OCI-M1 (cell line): ENCODE measurements at places on chromosomes 2 and 18.

DNA sequence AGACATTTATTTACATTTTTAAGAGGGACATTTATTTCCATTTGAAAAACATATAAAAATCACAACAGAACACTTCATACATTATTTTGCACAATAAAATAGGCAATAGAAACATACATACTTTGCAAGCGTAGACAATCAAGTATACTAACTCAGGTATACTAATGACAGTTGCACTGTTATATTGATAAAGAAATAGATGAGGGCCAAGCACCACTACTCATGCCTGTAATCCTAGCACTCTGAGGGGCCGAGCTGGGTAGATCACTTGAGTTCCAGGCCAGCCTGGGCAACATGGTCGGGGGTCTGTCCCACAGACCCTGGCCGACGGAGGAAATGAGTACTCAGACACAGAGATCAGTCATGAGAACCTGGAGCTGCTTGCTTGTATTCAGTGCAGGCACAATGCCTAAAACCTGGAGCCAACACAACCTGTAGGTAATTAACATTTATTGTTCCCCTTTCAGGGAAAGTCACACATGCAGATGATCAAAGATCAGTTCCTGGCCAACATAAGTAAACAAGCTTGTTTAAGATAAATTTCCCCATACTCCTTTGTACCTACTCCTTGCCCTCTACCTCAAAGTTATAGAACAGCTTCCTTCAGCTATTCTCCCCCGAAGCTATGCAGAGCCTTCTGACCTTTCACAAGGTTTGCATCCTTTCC, 1960.2 kb downstream of the SUCLG1 start:
- DNase-seq = no peak

GRCh38 chr2:118430510-118431164, 342.4 kb downstream of the INSIG2 start:
- no peak for DNase-seq

DNA sequence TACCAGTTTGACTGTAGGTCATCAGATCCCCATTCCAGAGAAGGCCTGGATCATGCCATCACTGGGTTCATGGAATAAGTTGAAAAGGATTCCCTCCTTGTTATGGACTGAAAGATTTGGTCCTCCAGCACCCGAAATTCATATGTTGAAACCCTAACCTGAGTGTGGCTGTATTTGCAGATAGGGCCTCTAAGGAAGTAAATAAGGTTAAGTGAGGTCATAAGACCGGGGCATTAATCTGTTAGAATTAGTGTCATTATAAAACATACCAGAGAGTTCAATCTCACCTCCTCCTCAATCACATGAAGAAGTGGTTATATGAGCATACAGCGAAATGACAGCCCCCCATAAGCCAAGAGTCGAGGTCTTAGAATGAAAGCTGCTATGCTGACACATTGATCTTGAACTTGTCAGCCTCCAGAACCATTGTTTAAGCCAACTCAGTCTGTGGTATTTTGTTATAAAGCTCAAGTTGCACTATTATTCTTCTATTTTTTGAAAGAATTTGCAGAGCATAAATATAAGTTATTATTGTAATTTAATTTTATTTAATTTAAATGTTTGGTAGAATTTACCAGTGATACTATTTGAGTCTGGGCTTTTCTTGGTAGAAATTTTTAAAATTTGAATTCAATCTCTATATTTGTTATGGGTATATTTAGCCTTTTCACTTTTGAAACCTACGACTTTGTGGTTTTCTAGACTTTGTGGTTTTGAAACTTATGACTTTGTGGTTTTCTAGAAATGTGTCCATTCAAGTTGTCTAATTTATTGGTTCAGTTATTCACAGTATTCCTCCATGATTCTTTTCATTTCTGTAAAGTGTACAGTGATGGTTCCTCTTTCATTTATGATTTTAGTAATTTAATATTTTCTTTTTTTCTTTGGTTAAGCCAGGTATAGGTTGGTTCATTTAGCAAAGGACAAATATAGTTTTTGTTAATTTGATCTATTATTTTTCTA, 1206.7 kb upstream of the CDH2 start:
- peak; percentile 48 for DNase-seq

DNA sequence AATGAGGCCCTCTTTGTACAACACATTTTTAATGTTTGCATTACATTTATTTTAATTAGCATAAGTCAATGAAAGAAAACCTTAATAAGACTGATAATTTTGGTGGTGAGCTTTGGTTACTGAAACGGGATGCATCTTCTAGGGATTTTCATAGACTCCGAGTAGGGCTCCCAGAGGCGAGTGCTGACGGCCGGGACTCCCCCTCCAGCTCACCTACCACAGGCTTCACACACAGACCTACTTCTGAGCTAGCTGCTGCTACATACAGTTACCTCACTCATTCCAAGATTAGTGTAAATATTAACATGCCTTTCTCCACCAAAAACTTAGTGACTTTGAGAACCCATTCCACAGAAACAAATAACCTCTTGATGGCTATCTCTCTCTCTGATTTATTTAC, 271.1 kb downstream of the GALR1 start:
- no peak for DNase-seq

DNA sequence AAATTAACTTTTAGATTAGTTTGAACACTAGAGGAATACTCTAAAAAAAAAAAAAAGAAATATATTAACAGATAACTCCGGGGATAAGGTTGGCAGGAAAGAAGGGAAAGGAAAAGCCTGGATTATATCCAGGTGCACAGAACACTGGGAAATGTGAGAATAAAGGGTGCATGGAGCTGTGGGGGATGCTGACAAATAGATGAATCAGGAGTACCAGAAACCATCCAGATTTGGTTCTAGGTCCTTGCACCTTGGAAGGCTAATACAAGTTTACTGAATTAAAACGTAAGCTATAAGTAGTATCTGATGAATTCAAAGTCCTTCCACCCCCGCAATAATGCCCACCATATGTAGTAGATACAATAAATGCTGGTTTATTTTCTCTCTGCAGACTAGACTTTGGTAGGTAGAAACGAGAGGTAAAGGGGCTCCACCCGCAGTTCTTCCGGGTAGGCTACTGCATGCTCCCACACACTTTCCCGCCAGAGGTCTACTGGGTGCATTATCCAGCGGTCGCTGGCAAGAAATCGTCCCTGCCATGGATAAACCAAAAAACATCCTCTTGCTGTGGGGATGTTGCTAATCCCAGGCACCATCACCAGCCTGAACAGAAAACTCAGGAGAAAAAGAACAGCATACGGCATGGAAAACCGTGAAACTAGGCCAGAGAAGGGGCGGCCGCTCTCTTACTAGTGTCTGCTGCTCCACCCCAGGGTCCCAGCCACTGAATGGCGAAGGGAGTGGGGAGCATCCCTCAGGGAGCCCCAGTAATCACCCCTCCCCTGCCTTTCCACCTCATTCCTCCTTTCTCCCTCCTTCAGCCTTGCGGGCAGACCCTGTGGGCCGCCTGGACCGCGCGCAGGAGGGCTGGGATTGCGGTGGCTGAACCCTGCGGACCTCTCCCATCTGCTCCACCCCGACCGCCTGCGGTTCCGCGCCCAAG, 1.5 kb downstream of the CNRIP1 start:
- DNase-seq = peak; percentile 60

- DNase-seq = no peak
Observed at GRCh38 chr2:66270247-66270646, 164.7 kb upstream of the MEIS1 start.

- no peak for DNase-seq
Observed at GRCh38 chr2:105368759-105369408, 30.0 kb downstream of the FHL2 start.

- DNase-seq = no peak
Observed at GRCh38 chr2:218992703-218993344, 398 bp downstream of the CRYBA2 start.

DNA sequence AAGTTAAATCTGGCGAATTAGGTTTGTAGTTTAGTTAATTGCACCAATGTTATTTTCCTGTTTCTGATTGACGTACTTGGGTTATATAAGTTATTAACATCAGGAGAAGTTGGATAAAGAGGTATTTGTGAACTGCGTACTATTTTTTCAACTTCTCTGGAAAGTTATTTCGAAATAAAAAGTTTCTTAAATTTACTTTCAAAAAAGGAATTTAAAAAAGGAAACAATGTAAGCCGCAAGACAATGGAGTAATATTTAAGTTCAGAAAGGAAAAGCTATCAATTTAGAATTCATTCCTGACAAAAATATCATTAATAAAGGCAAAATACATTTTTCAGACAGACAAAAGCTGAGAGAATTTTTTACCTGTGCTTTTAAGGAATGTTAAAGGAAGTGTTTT, 47.7 kb downstream of the RAB10 start:
- DNase-seq = no peak

DNA sequence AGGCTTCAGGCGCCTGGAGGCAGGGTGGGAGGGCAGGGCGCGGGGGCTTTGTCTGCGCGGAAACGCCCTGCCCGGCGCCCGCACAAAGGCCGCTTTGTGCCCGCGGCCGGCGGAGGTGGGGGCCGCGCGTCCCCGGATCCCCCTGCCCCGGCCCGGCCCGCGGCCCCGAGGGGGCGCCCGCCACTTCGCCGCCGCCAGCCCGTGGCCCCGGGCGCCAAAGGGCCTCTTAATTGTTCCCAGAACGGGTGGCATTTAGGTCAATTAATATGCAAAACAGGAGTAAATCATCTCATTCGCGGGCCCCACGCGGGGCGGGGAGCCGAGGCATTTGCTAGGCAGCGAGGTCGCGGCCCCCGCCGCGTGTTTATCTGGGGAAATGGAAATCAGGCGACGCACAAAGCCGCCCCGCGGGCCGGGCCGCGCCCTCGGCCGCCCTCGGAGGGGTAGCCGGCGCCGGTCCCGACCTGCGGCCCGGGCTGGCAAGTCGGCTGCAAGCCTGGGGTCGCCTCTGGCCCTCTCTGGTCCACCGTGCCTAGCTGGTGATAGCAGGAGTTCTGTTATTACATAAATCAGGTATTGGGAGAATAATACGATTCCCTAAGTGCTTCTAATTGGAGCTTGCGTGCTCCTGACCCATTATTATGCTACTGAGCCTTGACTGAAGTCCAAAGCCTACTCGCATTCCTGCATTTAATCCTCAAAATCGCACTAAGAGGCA, 148.2 kb upstream of the GLI2 start:
- no peak for DNase-seq

DNA sequence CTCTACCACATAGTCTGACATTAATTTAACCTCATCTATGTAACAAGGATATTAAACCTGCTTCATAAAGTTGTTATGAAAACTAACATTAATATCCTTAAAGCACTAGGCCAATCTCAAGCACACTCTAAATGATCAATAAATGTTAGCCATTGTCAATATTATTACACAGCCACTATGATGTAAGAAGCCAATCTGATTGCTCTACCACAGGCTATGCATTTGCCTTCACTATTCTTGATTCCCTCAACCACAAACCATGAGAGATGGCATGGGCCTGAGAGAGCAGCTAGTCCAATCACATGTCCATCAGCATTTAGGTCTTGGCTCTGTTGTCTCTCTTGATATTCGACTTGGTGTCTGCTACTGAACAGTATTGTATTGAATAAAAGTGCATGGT, 4.2 kb downstream of the SLC25A12 start:
- DNase-seq = peak; percentile 37

DNA sequence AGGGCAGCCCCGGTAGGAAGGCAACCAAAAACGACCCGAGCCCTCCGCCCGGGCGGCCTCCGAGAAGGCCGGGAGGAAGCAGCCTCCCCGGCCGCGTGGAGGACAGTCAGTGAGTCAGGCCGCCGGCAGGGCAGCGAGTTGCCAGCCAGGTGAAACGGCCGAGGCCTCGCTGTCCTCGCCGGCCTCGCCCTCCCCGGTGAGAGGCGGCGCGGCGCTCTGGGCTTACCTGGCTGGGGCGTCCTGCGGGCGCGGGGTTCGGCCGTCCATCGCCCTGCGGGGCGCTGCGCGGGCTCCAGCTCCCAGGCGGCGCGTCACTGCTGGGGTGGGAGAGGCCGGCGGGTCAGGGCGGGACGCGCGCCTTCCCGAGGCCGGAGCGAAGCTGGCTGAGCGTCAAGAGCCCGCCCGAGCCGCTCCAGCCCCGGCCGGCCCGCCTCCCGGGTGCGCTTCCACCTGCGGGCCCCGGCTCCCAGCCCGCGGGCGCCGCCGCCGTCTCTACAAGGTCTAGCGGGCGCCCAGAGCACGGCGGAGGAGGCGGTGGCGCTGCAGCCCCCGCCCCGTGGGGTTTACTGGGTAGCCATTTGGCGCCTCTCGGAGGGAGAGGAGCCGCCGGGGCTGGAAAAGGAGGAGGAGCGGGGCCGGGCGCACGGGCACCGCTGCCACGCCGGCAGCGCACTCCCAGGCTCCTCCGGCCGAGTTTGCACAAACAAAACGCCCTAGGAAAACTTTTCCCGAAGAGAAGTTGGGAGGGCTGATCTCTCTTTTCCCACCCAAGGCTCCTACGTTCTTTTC, 499 bp downstream of the COBLL1 start:
- DNase-seq = peak; percentile 88

GRCh38 chr18:79823120-79823519, 25.4 kb downstream of the KCNG2 start:
- no peak for DNase-seq

- DNase-seq = no peak
Observed at GRCh38 chr2:211688196-211688595, 850.4 kb downstream of the ERBB4 start.

DNA sequence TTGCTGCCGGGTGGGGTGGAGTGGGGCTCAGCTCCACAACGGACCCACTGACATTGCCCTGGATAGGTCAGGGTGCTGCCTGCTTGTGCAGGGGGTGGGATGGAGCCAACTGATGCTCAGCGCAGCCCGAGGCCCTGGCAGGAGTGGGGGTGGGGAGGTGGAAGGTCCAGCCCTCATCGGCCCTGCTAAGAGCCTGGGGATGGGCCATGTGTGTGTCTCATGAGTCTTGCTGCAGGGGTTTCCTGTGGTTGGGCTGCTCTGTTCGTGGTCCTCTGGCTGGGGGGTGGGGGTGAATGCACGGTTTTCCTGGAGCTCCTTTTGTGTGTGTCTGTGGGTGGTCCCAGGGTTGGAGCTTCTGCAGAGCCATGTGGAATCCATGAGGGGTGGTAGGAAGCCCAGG, 39.4 kb upstream of the GALR1 start:
- no peak for DNase-seq

DNA sequence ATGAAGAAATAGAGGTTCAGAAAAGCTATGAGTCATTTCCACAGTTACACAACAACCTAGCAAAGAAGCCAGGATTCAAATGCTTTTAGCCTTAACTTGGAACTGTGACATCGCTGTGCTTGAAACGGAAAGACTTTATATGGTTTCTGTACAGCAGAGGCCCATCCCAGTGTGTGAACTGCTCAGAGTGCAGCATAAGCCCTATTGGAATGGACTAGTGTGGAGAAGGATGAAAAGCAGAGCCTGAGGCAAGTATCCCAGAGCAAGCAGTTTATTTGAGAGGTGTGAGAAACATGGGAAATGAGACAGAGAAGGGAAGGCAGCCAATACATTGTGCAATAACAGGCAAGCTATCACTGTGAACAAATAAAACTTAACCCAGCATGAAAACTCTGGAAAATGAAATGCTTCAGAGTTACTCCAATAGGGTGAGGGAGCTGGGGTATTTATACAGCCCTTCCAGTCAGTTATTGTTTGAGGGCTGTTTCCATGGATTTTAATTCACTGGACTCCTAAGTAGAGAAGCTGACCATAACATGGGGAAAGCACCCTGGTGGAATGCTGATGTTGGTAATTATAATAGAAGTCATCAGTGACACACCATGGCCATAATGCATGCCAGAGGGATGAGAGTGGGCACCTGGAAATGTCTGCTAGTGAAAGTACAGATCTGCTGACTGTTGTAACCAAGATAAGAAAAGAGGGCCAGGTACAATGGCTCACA, 254.0 kb upstream of the POU3F3 start:
- DNase-seq = no peak
